ENCODE measurements at places on chromosomes 3 and 15.

- DNase-seq: no peak
These were observed 59.1 kb upstream of the RASGRP1 start for GRCh38 chr15:38623744-38624143.

- no peak for DNase-seq
These were observed 98.3 kb downstream of the ANO10 start for GRCh38 chr3:43523454-43524053.

GRCh38 chr3:127679534-127680145, 6.9 kb downstream of the ABTB1 start:
- DNase-seq: no peak

DNA sequence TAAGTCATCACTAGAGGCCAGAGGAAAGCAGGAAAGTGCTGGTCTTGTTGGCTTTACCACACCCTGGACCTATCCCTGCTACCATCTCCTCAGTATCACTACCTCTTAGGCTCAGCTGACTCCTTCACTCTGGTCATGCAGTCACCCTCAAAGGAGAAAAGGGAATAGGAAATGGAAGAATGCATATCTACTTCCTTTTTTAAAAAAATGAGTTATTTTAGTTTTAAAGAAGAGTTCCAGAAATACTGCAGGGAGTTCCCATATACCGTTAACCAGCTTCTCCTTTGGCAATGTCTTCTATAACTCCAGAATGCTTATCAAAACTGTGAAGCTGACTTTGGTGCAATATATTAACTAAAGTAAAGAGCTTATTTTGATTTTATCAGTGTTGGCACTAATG, 688.6 kb downstream of the DIPK2A start:
- no peak for DNase-seq

- DNase-seq: no peak
These were observed 133.2 kb downstream of the NUP210 start for GRCh38 chr3:13286873-13287272.

GRCh38 chr3:40162616-40163015, 146.9 kb upstream of the EIF1B start:
- DNase-seq: no peak
